ENCODE measurements at places on chromosomes 5 and 9.
A peak's percentile ranks its signal among the peaks of the same experiment; 100 is the strongest.

- peak; percentile 23 for DNase-seq
These were observed 9.4 kb upstream of the BOD1 start for GRCh38 chr5:173625673-173626504.

DNA sequence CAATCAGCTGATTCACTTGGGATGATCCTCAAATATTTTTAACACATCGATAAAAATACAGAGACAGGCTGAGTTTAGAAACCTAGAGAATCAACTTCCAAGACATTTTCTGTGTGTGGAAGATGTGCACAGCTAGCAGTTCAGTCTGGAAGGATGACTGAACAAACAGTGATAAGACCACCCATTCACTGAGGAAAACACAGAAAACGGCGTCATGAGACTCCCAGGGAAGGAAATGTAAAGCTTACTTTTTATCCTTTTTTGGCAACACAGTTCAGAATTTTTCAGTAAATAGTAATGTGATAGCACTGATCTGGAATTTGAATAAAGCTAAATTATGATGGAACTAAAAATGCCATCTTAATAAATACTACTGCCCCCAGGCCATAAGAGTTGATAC, 277.6 kb downstream of the SEMA5A start:
- no peak for DNase-seq

GRCh38 chr5:114018186-114018585, 343.7 kb upstream of the KCNN2 start:
- no peak for DNase-seq

- DNase-seq: no peak
These were observed 225.0 kb downstream of the KCTD16 start for GRCh38 chr5:144395704-144396103.

DNA sequence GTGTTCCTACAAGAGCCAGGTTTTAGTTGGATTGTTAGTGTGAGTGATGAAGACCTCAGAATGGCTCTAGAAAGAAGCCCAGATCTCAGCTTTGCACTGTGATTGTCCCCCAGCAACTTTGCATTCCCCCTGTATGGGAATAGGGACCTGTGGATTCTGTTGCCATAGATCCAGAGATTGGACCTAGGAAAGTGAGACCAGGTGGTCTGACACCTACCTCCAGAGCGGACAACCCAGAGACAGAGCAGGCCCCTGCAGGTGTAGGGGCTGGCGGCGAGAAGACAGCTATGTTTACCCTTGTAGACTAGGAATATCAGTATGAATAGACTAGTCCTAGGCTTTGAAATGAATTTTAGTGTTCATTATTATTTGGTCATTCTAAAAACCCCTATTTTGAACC, 53.6 kb downstream of the IRF1 start:
- DNase-seq: no peak

- DNase-seq: no peak
These were observed 7.6 kb downstream of the PCYOX1L start for GRCh38 chr5:149365418-149365817.

- DNase-seq: no peak
These were observed 21.7 kb upstream of the LCP2 start for GRCh38 chr5:170319301-170319700.

GRCh38 chr5:127320032-127320965, 29.7 kb downstream of the MEGF10 start:
- DNase-seq: peak; percentile 9

GRCh38 chr5:20833081-20833627, 845.2 kb upstream of the CDH18 start:
- no peak for DNase-seq

GRCh38 chr5:135220394-135221186, 178.4 kb downstream of the MACROH2A1 start:
- no peak for DNase-seq

DNA sequence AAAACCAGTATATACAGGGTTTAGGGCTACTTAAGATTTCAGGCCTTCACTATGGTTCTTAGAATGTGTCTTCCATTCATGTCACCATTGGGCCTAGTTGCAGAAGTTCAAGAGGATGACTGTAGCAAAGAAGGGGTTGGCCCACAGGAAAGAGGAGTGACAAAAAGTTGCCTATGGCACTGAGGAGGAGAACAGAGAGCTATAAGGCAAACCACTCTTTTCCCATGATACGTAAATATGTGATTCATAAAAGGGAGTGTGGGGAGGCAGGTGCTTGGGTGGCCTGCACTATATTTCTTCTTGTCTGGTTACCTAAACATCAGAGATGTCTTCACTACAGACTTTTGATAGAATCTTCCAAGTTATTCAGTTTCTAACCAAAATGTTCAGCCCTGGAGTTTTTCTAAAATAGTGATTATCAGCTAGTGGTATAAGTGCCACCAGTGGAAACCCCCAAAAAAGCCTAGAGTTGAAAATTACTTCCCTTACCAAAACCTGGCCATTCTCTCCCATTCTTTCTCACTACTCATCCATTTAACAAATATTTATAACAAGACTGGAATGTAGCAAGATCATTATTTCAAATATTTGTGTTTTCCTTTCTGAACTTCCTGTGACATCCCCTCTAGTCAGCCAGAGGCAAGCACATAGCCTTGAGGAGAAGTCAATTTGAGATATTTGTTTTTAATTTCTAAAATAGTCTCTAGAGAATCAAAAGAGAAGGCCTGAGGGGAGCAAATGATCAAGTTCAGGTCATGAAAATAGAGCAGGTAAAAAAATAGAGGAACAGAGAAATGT, 367.4 kb downstream of the EFNA5 start:
- DNase-seq: peak; percentile 29

DNA sequence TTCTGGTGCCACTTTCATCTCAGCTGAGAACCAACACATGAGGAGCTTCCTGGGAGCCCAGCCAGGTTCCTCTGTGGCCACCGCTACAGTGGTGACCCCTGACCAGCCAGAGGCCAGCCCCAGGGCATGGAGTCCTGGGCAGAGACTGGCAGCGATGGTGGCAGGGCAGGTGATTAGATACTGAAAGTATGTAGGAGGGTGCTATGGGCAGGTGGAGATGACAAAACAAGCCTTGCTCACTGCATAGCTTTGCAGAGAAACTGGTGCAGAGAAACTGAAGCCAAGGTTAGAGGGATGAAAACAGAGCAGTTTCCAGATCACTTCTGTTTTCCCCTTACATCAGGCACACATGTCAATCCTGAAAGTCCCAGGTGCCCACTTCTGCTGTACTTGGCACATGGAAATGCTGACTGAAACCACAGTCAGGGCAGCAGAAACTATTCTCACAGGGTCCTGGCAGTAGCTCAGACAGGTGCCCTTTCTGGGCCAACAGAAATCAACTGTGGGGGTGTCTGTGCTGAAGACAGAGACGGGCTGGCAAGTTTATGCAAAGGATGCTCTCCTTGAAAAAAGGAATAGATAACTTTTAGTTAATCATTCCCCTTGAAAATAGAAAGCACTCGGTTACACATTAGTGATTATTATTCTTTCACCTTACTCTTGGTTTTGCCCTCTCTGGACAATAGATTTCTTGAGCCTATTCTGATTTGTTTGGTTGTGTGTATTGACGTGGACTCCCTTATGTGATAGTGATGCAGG, 90.3 kb downstream of the ANKRD55 start:
- no peak for DNase-seq

- DNase-seq: no peak
These were observed 1.5 kb upstream of the GPX3 start for GRCh38 chr5:151018846-151019245.

GRCh38 chr5:170277867-170278281, 19.7 kb downstream of the LCP2 start:
- DNase-seq: peak; percentile 83
